ENCODE measurements at places on chromosomes 11 and 22.

DNA sequence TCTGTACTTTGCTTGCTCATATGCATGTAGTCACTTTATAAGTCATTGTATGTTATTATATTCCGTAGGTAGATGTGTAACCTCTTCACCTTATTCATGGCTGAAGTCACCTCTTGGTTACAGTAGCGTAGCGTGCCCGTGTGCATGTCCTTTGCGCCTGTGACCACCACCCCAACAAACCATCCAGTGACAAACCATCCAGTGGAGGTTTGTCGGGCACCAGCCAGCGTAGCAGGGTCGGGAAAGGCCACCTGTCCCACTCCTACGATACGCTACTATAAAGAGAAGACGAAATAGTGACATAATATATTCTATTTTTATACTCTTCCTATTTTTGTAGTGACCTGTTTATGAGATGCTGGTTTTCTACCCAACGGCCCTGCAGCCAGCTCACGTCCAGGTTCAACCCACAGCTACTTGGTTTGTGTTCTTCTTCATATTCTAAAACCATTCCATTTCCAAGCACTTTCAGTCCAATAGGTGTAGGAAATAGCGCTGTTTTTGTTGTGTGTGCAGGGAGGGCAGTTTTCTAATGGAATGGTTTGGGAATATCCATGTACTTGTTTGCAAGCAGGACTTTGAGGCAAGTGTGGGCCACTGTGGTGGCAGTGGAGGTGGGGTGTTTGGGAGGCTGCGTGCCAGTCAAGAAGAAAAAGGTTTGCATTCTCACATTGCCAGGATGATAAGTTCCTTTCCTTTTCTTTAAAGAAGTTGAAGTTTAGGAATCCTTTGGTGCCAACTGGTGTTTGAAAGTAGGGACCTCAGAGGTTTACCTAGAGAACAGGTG is 11.1 kb downstream of the CCND1 start:
- no peak for DNase-seq

DNA sequence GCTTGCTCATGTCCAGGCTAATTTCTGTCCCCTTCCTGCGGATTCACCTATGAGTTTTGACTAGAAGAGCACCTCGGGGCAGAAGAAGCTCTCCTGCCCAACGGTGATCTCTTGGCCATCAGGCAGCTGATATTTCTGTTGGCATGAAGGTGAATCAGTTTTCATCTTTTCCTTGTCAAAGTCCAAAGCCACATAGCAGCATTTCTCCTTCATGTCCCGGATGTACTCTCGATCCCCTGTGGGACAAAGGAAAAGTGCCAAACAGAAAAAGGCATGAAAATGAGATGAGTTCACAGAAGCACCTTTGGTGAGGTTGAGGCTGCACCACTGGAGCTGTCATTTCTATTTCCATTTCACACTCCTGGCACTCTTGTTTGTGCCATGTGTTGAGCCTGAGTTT is 56.8 kb downstream of the DHCR7 start:
- DNase-seq: no peak

DNA sequence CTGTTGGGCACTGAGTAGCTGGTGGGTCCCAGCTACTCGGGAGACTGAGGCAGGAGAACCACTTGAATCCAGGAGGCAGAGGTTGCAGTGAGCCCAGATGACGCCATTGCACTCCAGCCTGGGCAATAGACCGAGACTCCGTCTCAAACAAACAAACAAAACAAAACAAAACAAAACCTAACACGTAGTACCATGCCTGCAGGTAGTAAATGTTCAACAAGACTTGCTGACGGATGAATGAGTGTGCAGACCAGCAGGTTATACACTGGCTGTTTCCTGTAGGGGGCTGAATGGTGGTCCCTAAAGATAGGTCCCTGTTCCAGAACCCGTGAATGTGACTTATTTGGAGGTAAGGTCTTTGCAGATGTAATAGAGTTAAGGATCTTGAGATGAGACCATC is 12.8 kb upstream of the MRGPRD start:
- no peak for DNase-seq

DNA sequence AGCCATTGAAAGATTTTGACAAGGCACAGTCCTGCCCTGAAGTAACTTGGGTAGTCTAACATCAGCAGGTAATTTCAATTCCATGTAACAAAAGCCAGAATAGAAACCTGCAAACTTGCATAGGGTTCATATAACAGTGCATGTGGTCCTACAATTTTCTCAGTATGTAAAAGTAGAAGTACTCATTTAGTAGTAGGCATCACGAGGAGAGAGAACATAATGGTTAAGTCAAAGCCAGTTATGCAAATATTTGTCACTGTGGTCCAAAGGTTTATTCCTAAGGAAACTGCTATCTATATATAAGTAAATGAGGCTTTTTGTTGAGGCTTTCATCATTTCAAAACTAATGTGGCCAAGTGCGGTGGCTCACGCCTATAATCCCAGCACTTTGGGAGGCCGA is 10.1 kb downstream of the ATP5MG start:
- DNase-seq: no peak

DNA sequence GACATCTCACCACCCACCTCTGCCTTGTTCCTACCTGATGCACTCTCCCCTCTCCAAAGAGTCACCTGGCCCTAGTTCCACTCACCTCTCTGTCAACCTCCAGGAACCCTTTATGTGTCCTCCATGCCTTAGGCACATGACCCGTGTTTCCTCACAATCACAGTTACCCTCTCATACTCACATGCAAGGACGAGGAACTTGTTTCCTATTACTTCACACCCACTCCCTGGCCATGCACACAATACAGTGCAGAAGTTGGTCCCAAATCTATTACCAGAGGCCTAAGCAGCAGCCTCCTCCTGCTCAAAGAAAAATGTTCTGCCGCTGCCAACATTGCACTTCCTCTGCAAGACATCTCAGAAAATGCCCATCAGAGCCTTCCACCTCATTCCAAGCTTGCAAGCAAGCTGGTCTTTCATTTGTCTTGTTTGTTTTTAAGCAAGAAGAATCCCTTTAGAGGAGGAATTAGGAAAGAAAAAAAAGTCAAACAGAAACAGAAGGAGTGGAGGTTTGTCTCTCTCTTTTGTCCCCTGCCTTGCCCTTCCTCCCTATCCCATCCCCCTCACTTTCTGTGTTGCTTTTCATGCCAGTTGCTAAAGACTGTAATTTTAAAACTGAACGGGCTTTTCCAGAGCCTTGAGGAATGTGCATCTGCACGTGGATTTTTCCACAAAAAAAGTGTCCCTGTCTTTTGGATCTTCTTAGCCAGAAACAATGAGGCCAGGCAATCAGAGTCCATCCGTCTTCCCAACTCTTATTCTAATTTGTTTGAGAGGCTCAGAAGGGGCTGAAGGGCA is 63.4 kb downstream of the KCNJ1 start:
- DNase-seq: no peak

DNA sequence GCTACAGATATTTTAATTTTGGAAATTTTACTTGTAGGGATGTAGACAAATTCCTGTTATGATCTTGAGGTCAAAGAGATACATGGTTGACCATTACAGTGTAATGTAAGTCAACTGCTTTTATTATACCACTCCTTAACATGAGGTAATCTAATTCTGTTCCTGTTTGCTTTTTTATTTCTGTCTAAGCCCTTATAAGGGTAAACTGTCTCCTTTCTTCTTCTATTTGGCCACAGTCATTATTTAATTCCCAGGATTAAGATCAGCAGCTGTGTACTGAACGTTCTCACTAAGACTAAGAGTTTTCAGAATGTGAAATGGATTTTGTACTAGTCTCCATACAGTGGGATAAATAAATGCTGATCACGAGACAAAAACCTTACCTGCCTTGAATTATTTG is 32.8 kb downstream of the C2CD3 start:
- DNase-seq: no peak

- DNase-seq: no peak
Observed at GRCh38 chr11:127493330-127494022, 492.9 kb upstream of the KIRREL3 start.

DNA sequence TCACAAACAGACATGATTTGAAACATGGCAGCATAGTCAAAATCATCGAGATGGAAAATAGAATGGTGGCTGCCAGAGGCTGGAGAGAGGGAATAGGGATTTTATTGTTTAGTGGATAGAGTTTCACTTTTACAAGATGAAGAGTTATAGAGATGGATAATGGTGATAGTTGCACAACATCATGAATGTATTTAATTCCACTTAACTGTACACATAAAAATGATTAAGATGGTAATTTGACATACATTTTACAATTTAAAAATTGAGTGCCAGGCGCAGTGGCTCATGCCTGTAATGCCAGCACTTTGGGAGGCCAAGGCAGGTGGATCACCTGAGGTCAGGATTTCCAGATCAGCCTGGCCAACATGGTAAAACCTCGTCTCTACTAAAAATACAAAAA is 21.2 kb downstream of the TTC28 start:
- DNase-seq: no peak

DNA sequence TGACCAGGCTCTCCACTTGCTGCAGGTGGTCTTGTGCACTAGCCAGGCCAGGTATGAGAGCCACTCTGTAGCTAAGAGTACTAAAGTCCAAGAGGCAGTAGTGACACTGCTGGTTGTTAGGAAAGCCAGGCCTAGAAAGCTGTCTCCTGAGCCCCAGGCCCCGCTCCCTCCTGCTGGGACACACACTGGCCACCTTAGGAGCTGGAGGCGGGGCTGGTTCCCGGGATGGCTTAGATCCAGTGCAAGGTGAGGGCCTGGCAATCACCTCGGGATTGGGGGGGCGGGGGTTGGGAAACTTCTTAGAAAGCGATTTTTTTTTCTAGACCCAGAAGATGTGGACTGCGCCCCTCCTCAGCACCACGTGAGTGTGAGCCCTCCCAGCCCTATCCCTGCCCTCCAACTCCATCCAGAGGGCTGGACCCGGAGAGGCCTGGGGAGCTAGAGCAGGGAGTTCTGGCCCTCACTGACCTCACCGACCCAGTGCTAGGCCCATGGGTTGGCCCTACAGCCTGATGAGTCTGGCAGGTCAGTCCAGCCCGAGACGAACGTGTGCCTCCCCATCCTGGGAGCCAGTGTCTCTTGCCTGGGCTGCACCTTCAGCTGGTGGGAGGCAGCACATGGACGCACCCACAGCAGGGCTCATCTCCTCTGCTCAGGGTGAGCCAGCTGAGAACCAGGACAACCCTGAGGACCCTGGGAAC is 18.1 kb downstream of the SLC37A2 start:
- no peak for DNase-seq

GRCh38 chr22:46763051-46763705 is 728 bp downstream of the TBC1D22A start:
- peak; percentile 61 for DNase-seq

GRCh38 chr11:65654375-65655349 is 8.1 kb downstream of the RELA start:
- no peak for DNase-seq

GRCh38 chr22:42811459-42811858 is 45.6 kb downstream of the ARFGAP3 start:
- DNase-seq: no peak

GRCh38 chr11:73648121-73648520 is 1.7 kb downstream of the PLEKHB1 start:
- DNase-seq: no peak

GRCh38 chr11:27183672-27184457 is 143.2 kb downstream of the BBOX1 start:
- DNase-seq: peak; percentile 45

GRCh38 chr22:31090217-31091085 is 9.3 kb downstream of the SMTN start:
- DNase-seq: no peak

GRCh38 chr11:71202598-71202944 is 49.8 kb downstream of the SHANK2 start:
- no peak for DNase-seq

DNA sequence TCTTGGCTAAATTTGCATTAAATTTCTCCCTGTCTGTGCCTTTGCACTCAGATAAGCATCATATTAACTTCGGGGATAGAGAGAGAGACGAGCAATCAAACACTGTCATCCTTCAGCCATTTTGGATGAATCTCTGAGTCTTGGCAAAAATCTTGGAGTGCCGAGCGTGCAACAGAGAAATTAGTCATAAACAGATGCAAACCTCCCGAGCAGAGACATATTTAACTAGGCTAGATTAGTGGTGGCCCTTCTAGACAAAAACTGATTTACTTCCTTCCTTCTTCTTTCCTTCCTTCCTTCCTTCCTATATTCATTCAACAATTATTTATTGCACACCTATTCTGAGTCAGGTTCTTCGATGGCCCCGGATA is 114.4 kb upstream of the BLID start:
- no peak for DNase-seq

DNA sequence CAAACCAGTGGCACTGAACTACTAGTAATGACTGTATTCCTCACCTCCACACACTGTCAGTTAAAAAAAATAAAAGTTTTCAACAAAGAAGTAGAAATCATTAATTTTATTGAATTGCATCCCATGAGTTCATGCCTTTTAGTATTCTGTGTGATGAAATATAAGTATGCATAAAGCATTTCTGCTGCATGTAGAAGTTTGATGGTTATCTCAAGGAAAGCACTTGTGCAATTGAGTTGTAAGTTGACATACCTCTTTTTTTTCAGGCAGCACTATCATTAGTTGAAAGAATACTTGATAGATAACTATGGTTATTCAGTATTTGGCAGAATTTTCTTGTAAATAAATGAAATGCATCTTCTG is 104.4 kb downstream of the STIM1 start:
- DNase-seq: no peak

DNA sequence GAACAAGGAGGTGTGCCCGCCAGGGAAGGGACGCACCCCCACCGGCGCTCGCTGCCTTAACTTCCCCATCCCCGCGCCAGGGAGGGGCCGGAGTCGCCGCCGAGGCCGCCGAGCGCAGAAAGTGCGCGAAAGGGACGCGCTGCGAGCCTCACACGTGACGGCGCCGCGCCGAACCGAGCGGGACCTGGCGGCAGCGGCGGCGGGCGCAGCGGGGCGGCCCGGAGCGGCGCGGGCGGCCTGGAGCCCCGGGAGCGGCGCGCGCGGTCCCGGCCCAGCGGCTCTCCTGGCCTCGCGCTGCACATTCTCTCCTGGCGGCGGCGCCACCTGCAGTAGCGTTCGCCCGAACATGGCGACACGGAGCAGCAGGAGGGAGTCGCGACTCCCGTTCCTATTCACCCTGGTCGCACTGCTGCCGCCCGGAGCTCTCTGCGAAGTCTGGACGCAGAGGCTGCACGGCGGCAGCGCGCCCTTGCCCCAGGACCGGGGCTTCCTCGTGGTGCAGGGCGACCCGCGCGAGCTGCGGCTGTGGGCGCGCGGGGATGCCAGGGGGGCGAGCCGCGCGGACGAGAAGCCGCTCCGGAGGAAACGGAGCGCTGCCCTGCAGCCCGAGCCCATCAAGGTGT is at the start of gene SORL1:
Gene SORL1 (plus strand): TSS at position 329 of the 623 bp plus-strand sequence. CDS start 18 bp downstream, at position 347.
- peak; percentile 74 for DNase-seq

- DNase-seq: no peak
Observed at GRCh38 chr11:116535994-116536393, 236.8 kb downstream of the BUD13 start.

GRCh38 chr22:37074537-37074936 is 23.0 kb downstream of the KCTD17 start:
- DNase-seq: no peak

GRCh38 chr11:2997406-2997805 is 5.3 kb upstream of the NAP1L4 start:
- no peak for DNase-seq

GRCh38 chr11:11636671-11637070 is 14.9 kb upstream of the GALNT18 start:
- no peak for DNase-seq

Measured in CD4-positive, alpha-beta T cell treated with Interleukin-17A for 1 hour (primary cell).